ENCODE measurements at places on chromosomes 2 and 18. TPM values are rescaled to one million over a fixed set of nuclear protein-coding genes. Genes with fewer than 3 reads are reported as not detected.

DNA sequence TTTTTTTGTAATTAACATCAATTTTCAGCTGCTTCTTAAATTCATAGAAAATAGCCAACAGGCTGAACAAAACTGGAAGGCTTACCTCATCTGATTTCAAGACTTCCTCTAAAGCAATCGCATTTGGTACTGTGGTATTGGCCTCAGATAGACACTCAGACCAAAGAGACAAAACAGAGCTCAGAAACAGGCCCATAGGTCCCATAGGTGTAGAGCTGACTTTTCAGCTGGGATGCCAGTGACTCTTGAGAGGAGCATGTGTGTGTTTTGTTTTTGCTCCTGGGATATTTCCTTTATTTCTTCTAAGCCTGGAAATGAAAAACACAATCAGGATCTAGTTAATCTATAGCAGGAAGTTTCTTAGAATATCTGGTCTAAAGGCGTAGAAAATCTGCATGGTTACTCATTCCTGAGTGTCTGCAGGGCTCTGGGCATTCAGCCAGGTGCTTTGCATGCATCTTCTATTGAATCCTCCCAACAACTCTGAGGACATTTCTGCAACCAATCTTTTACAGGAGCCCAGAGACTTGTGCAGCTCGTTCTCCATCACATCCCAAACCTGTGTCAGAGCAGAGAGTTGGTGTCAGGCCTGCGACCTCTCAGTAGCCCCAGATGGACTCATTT lies 190.8 kb downstream of the RTP5 start:
- DNase-seq = no peak

DNA sequence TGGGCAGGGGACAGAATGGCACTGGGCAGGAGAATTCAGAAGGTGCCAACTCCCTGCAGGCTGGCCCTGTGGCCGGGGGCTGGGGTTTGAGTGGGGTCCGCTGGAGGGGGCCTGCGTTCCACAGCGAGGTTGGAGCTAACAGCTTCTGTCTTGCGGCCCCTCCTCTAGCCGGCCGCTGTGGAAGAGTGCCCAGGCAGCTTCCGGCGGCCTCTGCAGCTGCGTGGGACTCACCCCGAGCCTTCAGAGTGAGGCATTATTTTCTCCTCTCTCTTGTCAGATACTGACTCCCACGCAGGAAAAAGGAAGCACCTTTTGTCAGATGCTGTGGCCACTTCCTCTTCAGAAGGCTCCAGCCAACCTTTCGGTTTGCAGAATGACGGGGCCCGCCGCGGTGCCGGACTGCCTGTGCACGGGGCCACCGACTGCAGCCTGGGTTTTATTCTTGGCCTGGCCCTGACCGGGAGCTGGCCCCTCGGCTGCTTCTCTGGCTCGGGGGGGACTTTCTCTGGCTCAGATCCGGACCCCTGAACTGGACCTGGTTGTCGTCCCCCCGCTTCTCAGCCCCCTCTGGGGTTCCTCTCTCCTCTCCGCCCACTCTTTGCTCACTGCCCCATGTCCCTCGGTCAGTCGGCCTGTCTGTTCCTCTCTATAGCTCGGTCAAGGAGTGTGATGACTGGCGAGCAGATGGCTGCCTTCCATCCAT lies 40.1 kb downstream of the ARHGAP25 start:
- DNase-seq = peak; percentile 61

DNA sequence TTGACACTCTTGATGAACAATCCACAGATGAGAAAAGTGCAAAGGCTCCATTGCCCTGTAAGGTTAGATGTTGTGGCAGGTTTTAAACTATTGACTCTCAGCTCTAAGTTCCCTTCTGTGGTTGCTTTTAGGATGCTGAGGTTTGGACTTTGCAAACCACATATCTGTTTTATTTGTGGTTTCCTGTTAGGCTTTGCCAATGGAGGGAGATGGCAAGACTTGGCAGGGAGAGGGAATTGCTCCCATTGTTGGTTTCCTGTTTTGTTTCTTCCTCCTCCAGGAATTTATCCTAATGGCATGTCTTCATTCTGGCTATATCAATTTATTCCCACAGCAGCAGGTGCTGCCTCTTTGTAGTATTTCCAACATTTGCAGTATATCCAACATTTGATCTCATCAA lies 772.3 kb downstream of the LRRTM4 start:
- no peak for DNase-seq

DNA sequence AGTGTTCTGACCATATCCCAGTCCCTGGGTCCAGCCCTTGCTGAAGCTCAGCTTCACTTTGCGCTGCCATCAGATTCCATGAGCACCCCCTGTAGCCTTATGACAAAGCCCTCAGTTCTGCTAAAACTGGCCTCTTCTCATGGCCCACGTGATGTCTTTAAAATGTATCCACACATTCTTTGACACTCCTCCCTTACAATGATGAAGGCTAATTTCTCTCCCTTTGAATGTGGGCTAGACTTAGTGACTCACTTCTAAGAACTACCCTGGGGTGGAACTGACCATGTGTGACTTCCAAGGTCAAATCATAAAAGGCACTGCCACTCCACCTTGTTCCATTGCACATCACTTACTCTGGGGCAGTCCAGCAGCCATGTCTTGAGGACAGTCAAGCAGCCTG lies 45.4 kb upstream of the GORASP2 start:
- DNase-seq = no peak

DNA sequence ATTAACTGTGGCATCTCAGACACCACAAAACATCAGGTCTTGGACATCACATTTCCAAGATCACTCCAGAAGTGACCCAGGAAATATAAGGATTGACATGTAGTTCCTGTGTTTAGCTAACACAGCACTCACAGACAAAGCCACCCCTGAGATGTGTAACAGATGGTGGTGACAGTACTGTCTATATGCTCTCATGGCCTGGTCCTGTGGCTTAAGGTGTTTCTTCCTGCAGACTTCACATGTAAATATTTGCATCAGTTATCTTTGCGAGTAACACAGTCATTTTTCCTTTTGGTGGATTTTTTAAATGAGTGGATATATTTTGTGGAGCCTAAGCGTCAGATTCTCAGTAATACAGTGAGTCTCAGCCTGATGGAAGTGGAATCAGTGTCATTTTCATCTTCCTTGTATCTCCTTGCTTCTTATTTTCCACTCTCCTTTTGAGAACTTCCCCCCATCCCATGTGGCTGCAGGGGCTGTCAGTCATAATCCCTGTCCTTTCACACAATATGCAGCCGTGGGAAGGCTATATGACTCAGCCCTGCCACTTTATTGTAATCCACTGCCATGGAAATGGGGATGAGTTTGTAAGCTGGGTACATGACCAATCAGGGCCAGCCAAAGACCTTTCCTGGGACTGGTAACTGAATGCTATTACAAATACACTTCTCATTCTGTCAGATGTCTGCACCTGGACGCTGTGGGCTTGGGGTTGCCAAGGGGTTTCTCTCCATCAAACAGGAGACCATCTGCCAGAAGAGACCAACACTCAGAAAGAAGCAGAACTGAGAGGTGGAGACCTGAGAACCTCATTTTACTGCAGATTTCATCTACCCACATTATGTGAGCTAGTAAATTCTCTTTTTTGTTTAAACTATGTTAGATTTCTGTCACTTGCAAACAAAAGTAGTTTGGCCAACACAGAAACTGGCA lies 74.3 kb downstream of the ICOS start:
- no peak for DNase-seq

GRCh38 chr18:9449600-9450414 lies 25.5 kb upstream of the RALBP1 start:
- no peak for DNase-seq

DNA sequence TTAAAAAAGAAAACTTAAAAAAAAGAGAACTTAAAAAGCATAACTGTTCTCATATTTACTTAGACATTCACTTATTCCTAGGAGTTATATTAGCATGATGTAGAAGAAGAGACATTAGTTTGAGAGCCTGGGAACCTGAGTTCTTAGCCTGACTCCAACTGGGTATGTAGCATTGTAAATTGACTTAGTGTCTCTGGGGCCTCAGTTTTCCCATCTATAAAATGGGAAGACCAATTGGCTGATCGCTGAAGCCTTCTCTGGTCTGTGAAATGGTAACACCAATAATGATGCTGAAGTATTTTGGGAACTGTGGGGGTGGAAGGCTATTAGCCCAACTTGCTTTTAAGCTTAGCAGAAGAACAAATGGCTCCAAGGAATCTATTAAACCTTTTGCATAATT lies 55.9 kb downstream of the CABLES1 start:
- no peak for DNase-seq

FZD7 gene
- polyA plus RNA-seq = 64.1 TPM

MTA3 gene
- 90.6 TPM for polyA plus RNA-seq

DNA sequence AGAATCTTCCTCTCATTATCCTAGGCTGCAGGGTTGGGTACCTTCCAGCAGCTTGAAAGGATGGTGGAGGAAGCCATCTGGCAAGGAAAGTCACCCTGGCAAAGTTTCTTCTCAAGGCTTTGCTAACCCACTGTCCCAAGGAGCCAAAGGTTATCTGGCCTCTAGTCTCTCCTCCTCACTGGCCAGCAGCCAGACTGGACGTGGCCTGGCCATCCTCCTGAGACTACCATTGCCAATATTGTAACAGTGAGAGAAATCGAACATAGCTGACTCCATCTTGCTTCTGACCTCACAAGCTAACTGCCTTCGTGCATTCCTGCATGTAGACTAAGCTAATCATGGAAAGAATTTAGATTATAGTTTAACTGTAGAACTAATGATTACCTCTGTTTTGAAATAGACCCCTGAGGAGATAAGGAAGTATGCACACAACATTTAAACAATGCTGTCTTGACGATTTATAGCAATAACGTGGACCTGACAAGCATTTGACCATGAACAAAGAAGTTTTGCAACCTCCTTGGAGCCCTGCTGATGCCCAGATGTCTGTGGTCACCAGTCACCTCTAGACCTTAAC lies 7.8 kb upstream of the ANXA4 start:
- DNase-seq = no peak

EPHA4 gene
- 65.1 TPM for polyA plus RNA-seq

DNA sequence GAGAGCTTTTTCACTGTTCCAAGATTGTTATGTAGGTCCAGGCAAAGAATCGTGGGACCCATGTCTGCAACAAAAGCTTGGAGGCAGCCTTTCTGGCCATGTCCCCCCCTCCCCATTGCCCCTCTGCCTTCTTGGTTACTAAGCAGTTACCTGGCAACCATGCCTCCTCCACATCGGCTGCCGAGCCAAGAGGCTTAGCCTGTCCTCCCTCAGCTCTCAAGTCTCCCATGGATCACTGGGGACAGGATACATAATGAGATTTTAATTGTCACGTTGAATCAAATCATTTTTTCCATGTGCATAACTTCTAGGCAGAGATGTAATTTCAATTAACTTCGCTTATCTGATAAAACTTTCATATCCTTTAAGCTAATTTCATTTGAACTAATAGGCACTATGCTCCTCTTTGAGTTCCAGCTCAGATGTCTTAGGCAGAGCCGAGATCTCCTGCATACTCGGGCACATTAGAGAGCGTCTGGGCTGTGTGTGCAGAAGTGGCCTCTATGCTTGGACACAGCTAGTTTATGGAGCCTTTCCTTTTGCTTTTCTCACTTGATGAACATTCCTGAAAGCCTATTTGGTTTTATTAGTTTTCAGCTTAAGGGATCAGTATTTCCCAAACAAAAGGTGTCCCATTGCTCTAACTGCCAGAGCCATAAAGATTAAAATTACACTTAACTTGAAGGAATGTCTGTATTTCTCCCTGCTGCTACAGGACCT lies 80.7 kb downstream of the LYPD1 start:
- DNase-seq = peak; percentile 68
